Cerebellar nuclear complex (tissue), 1 donor: ENCODE measurements at places on chromosomes 6 and 20.

- no peak for DNase-seq
These were observed 38.9 kb upstream of the SLC4A11 start for GRCh38 chr20:3277686-3278465.

- DNase-seq, result no peak
These were observed 177.6 kb downstream of the AIG1 start for GRCh38 chr6:143238306-143238705.

DNA sequence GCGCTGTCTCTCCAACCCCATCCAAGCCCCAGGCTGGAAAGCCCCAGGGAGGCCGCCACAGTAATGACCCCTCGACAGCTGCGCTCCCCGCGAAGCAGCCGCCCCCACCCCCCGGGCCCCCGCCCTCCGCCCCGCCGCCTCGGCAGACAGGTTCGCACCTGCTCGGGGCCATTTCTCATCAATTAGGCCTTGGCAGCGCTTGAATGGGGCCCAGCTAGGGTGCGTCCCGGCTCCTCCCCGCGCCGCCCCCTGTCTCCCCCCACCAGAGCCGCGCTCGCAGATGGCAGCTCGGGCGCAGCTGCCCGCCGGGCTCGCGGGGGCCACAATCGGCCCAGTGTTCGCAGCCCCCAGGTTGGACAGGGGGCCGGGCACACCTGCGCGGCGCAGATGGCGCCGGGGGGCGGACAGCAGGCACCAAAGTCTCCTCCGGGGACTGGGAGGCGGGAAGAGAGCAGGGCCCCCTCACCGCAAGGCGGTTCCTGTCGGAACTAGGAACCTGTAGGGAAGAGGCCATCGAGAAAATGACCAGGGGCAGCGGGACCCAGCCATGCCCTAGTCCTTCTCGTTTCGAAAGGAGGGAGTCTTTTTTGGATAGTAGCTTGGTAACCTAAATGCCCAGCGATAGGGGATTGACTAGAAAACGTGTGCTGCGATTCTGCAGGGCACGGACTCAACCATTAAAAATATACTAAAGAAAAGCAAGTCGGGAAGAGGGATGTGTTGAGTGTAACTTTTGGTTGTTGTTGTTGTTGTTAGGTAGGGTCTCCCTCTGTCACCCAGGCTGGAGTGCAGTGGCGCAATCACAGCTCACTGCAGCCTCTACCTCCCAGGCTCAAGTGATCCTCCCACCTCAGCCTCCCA lies 83.2 kb upstream of the EYA2 start:
- DNase-seq, result no peak

DNA sequence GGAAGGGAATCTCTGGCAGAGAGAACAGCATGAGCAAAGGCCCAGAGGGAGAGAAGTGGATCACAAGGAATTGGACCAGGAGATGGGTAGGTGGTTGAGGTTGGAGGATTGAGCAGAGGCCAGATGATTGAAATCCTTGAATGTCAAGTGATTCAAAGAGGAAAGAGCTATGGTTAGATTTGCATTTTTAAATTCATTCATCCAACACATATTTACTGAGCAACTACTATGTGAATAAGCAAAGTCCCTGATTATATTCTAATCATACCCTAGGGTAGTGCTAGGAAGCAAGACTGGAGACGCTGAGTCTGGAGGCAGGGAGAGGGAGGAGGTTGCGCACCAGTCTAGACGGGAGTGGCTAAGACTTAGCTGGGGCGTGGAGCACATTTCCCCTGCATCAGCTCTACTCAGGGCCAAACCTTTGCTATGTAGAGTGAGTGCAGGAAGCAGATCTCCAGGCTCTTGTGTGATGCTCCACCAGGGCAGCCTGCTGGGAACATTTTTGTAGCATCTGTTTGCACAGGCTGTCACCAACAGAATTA lies 40.2 kb downstream of the EYA2 start:
- DNase-seq, result no peak

DNA sequence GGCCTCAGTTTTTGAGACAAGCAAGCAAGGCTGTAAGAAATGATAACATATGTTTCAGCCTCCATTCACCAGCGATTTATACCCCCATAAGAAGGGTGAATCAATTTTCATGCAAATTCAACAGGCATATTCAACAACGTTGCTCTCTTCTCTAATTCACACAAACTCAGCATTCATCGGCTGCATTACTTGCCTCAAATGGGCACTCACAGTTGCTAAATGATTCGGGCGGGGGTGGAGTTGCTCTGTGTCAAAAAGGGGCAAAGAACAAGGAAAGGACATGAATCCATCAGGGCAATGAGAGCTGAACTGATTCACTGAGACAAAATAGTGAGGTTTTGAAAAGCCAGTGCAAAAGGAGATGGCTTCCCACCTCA lies 9.0 kb downstream of the MOXD1 start:
- no peak for DNase-seq

DNA sequence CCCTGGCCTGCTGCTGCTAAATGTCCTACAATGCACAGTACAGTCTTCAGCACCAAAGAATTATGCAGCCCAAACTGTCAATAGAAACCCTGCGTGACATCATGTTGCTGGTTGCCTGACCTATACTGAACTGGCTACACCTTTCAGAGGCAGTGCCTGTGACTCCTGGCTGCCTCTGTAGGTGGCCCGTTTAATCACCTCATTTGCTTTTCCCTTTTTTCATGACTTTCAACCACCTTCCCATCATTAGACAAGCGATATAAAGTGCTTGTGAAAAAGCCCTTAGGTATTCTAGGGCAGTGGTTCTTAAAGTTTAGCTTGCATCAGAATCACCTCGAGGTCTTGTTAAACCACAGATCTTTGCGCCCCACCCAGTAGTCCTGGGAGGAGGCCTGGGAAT lies 33.0 kb upstream of the RIPOR2 start:
- no peak for DNase-seq

GRCh38 chr6:37483917-37484785 lies 15.5 kb downstream of the CCDC167 start:
- no peak for DNase-seq

DNA sequence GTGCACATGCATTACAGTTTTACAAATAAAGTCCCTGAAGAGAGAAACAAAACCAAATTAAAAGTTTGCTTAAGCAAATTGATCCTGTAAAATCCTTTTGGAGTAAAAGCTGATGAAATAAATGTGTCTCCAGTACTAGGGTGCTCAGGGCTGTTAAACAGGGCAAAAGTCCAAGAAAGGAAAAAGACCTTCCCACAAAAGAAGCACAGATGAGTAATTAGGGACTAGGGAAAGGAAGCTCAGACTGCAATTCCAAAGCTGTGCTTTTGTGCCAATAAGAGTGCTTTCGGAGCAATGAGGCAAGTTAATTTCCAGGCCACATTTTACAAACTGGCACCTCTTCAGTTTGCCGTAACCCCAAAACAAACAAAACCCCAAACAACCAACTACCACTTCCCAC lies 10.4 kb upstream of the RNF182 start:
- DNase-seq, result no peak

- no peak for DNase-seq
These were observed 54.1 kb upstream of the SALL4 start for GRCh38 chr20:51856432-51856831.

DNA sequence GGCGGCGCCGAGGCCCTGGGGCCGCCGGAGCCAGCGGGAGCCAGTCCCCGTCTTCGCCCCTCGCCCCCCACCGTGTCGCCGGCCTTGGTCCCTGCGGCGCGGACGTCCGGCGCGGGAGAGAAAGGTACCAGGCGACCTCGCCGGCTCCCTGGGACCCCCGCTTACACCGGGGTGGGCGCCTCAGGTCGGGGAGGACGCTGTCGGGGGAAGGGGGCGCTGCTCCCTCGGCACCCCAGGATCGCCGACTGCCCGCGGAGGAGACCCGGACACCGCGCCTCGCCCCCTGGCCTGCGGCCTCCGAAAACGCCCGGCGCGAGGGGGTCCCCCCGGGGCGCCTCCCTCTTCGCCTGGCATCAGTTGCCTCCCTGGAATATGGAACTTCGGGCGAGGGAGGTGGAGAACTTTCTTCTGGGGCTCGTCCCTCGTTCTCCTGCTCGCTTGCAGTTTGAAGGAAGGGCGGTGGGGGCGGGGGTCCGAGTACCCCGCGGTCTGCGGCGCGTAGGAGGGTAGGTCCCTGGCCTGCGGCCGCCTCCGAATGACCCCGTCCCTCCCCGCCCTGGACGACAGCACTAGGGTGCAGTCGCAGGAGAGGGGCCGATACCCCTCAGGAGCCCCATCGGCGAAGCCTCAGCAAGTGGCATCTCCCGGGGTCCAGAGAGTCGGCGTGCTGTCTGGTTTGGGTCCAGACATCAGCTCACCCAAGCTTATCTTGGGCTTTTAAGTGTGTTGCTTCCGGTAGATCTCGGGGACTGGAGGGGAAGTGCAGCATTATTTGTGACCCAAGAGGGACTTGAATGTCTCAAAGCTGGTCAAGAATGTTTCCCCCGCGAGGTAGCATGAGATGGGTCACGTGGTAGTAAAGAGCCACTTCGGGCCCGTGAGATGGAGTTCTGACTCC lies 549 bp downstream of the ANKRD6 start:
- peak; percentile 52 for DNase-seq

- DNase-seq, result no peak
These were observed 596.1 kb upstream of the CITED2 start for GRCh38 chr6:139970591-139970991.

- DNase-seq, result no peak
These were observed 3.6 kb downstream of the BEND6 start for GRCh38 chr6:56958481-56958880.

DNA sequence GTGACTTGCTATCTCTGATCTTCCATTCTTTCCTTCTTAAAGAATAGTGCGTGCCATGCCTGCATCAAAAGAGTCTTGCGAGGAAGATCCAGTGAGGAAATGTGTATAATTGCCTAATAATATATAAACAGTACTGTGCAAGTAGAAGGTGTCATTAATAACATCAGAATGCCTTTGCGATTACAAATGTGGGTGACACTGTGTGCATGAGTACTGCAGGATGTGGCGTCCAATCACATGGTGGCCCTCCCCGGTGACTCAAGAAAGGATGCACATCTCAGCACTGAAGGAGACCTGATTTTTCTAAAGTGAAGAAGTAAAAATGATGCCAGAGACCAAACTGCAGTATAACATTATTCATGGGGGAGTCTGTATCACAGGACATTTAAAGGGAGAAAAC lies 107.5 kb upstream of the EDN1 start:
- DNase-seq, result no peak

GRCh38 chr6:81172056-81172740 lies 580.3 kb downstream of the TENT5A start:
- DNase-seq, result no peak

- DNase-seq, result no peak
These were observed 53.0 kb upstream of the ADTRP start for GRCh38 chr6:11831653-11832052.

DNA sequence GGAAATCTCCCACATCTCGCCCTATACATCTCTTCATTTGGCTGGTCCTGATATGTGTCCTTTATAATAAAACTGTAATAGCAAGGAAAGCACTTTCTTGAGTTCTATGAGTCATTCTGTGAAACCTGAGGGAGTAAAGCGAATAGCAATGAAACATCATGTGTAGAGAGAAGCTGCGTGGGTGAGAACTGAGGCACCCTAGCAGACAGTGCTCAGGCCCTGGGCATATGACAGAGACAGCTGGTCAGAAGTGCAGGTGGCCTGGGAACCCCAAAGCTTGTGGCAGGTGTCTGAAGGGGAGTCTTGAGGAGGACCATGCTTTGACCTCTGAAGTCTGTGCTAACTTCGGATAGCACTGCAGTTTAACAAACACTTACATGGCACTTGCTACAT lies 1.3 kb upstream of the BLOC1S5 start:
- DNase-seq, result no peak

- no peak for DNase-seq
These were observed 2.6 kb upstream of the C20orf144 start for GRCh38 chr20:33659341-33660034.

DNA sequence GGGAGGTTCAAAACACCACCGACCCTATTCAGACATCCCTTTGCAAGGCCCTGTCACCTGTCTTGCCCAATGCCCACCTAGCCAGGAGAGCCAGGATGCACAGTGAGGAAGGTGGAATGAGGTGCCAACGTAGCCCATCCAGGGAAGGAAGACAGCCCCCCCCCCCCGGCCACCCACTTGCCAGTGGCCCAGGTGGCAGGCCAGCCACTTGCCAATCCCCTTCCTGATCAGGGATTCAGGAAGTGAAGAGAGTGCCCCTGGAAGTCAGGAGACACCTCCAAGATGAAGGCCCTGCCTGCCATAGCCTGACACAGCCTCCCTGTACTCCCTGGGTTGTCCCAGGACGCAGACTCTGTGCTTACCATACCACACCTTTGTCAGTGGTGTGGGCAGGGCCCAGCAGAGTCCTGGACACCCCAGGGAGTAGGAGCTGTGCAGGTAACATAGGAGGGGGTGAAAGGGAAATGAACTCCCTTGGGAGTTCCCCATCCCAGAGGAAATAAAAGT lies 54.7 kb downstream of the MRPL14 start:
- no peak for DNase-seq

- DNase-seq, result no peak
These were observed 102.2 kb upstream of the EXOC2 start for GRCh38 chr6:795046-795685.

GRCh38 chr20:58678806-58679205 lies 13.8 kb upstream of the NPEPL1 start:
- DNase-seq, result no peak
